ENCODE measurements at places on chromosomes 11 and 22.

DNA sequence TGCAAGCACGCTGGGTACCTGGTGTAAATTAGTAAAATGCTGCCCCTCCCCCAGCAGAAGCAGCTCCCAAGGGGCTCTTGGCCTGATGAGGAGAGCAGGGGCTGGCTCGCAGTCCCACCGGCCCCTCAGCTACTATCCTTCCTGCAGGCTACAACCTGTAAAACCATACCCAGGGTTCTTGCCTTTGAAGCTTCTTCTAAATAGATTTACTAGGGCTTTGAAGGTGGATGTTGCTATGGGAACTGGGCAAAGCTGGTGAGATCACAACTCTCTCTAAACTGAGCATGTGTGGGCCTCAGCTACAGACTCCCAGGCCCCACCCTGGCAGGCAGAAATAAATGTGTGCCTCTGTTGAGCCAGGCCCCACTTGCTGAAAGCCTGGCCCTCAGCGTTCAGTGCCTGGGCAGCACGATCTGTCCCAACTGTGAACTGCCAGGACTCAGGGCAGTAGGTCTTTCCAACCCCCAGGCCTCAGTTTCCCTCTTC lies 18.5 kb downstream of the CD5 start:
- no peak for DNase-seq

DNA sequence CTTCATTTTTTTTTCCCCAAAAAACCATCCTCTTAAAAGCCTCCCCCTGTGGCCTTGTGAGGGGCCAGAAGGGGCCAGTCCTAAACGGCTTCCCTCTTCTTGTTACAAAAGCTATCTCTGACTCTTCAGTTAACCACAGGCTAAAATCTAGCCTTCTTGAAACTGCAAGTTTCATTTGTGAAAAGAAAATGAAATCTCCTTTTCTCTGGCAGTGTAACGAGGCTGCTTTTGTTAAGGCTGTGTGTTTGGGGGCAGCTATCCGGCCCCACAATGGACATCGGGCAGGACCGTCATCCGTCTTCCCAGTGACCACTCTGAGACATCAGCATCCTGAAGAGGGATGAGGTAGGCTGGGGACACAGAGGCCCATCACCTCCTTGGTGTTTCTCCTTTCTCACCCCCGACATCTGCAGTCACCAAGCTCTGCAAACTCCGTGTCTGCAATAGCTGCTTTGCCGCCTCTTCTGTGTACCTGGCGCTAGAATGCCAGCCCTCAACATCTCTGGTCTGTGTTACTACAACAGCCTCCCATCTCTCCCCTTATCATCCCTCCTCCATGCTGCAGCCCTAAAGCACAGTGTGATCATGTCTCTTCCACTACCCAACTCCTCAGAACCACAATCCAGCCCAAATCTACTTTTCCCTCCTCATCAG lies 94.0 kb downstream of the RCN1 start:
- no peak for DNase-seq

DNA sequence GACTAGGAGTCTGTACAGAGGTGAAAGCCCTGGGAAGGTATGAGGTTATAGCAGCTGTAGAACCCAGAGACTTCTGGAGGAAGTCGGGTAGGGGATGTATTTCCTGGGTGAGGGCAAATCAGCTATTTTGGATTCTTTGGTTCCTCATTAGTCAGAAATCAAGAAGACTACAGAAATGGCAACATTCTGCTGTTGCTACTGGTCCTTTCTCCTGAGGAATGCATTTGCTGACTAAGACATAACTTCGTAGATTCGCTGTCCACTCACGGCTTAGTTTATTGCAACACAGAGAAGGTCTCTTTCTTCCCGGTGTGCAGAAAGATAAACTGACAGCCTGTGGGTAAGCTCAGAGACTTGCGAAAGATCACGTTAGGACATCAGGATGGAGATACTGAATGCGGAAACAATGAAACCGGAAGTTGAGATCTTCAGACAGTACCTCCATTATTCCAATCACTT lies 25.3 kb upstream of the SESN3 start:
- DNase-seq, result no peak

DNA sequence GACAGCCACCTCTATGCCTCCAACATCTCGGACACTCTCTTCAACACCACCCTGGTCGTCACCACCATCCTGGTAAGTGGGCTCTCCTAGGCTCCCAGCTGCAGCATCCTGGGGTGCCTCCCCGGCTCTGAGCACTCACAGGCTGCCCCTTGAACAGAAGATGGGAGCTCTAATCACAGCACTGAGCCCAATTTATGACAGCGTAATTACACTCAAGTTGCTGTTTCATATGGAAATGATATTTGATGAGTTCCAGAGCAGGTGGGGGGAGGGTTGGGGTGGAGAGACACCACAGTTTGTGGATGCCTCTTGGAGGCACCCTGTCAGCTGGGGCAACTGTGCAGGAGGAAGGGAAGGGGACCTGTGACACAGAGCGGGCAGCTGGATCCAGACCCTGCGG lies 125.3 kb upstream of the TBCEL start:
- DNase-seq, result no peak

DNA sequence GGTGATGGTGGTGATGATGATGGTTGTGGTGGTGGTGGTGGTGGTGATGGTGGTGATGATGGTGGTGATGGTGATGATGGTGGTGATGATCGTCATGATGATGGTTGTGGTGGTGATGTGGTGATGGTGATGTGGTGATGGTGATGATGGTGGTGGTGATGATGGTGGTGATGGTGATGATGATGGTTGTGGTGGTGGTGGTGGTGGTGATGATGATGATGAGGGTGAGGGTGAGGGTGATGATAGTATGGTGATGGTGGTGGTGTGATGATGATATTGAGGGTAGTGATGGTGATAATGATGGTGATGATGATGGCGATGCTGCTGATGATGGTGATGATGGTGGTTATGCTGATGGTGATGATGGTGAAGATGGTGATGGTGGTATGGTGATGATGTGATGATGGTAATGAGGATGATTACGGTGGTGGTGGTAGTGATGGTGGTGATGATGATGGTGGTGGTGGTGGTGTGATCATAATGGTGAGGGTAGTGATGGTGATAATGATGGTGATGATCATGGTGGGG lies 63.8 kb downstream of the MPPED1 start:
- no peak for DNase-seq

- no peak for DNase-seq
These were observed 136.9 kb downstream of the METTL15 start for GRCh38 chr11:28245131-28245530.

DNA sequence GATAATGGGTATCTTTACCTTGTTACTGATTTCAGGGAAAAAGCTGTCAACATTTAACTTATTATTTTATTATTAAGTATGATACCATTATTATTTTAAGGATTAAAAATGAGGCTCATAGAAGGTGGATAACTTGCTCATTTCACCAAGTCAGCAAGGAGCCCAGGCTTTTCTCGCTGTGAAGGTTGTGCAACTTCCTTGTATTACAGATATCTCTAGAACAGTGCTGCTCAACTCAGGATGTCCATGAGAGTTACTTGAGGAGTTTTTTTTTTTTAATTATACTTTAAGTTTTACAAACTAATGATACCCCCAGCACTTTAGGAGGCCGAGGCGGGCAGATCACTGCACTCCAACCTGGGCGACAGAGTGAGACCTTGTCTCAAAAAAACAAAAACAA lies 98.2 kb downstream of the INSC start:
- DNase-seq, result no peak

- no peak for DNase-seq
These were observed 22.3 kb downstream of the PPFIBP2 start for GRCh38 chr11:7536100-7536499.

Measured in activated T-cell treated with anti-CD3 and anti-CD28 coated beads for 4 hours (primary cell).